ENCODE measurements at places on chromosomes 16 and 17. TPM values are rescaled to one million over a fixed set of nuclear protein-coding genes. Genes with fewer than 3 reads are reported as not detected.

SLC26A11 gene
- total RNA-seq = 2.9 TPM

OR1E2 gene
- total RNA-seq = not detected

HOXB7 gene
- 17.0 TPM for total RNA-seq

GRCh38 chr16:64693946-64694345, 427.9 kb downstream of the CDH11 start:
- no peak for DNase-seq

- DNase-seq = no peak
Observed at GRCh38 chr17:73480740-73481139, 163.5 kb downstream of the SDK2 start.

- no peak for DNase-seq
Observed at GRCh38 chr17:68973098-68973846, 18.1 kb upstream of the ABCA8 start.

GRCh38 chr17:9020096-9020823, 1.1 kb upstream of the NTN1 start:
- no peak for DNase-seq

- DNase-seq = peak; percentile 95
Observed at GRCh38 chr17:63698886-63699637, 863 bp downstream of the LIMD2 start.

GRCh38 chr16:71482569-71482968, 6.6 kb downstream of the ZNF19 start:
- DNase-seq = no peak

Data from OCI-LY7 (cell line).